Mesenchymal stem cell (in vitro differentiated cells and primary cell): ENCODE measurements at places on chromosomes 16 and 17.

DNA sequence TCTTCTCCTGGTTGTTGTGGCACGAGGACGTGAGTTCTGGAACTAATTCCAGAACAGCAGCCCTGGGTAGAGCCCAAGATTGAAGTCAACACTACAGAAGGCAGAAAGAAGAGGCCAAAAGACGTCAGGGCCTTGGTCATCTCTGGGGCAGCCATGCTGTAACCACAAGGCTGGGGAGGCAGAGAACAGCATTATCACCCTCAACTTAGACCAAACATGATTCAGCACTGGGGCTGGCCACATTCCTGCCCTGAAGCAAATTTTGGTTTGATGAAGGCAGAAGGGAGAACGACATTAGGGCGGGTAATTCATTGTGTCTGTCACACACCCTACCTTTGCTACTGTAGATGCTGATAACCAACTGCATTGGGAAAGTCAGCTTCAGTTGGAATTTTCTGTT lies 9.7 kb upstream of the ALOX15B start:
- DNase-seq = no peak
- H3K4me3 ChIP-seq = no peak overlapping the region
- no peaks in the 10 kb centered on the region for H3K4me1 ChIP-seq
- peaks cover 36% of the 10 kb centered on the region for H3K27me3 ChIP-seq

GRCh38 chr17:60959696-60960095 lies 282.0 kb downstream of the BCAS3 start:
- H3K27ac ChIP-seq = no peak overlapping the region
- H3K4me3 ChIP-seq = no peak overlapping the region
- H3K27me3 ChIP-seq = no peaks in the 10 kb centered on the region
- peaks cover 1% of the 10 kb centered on the region for H3K4me1 ChIP-seq

- H3K27ac ChIP-seq = no peak overlapping the region
- DNase-seq = no peak
- H3K4me1 ChIP-seq = no peaks in the 10 kb centered on the region
Measured at GRCh38 chr16:78794581-78795250, 695.3 kb downstream of the WWOX start.

DNA sequence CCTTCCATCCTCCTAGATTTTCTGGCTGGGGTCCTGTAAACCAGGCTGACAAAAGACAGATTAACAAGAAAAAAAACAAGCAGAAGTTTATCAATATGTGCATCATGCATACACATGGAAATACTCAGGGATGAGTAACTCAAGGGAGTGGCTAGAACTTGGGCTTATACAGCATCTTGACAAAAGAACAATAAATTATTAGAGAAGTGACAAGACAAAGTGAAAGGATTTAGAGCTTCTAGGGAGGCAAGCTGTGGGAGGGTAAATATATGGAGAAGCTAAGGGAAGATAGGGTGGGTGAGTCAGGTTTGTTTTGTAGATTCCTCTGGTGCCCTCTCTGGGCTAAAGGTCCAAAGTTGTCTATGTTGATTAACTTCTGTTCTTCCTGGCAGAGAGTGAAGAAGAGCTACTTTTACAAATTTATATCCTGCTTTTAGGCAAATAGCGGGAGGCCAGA lies 48.0 kb upstream of the NDRG4 start:
- H3K4me3 ChIP-seq = no peak overlapping the region
- H3K36me3 ChIP-seq = no peaks in the 10 kb centered on the region
- H3K4me1 ChIP-seq = no peaks in the 10 kb centered on the region
- H3K27ac ChIP-seq = no peak overlapping the region

GRCh38 chr17:59914274-59914854 lies 21.4 kb downstream of the RPS6KB1 start:
- no peak overlapping the region for H3K4me3 ChIP-seq
- H3K36me3 ChIP-seq = peaks cover 26% of the 10 kb centered on the region
- H3K27me3 ChIP-seq = no peaks in the 10 kb centered on the region
- H3K27ac ChIP-seq = no peak overlapping the region
- DNase-seq = peak; percentile 59
- H3K4me1 ChIP-seq = no peaks in the 10 kb centered on the region

DNA sequence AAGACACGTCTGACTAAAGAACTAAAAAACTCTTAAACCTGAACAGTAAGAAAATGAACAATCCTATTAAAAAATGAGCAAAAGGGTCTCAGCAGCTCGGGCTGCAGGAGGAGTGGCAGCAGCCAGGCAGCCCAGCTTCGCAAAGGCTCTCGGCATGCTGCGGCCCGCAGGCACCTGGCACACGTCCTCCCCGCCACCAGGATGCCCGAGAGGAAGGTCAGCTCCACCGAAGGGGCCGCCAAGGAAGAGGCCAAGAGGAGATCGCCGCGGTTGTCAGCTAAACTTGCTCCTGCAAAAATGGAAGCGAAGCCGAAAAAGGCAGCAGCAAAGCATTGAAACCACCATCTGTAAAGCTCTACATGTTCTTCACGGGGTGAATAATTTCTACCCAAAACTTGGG lies 173.5 kb downstream of the BCAS3 start:
- H3K4me3 ChIP-seq = no peak overlapping the region
- no peaks in the 10 kb centered on the region for H3K27me3 ChIP-seq
- no peak for DNase-seq
- peaks cover 1% of the 10 kb centered on the region for H3K4me1 ChIP-seq

- H3K4me3 ChIP-seq = no peak overlapping the region
- peaks cover 2% of the 10 kb centered on the region for H3K4me1 ChIP-seq
- H3K36me3 ChIP-seq = peaks cover 18% of the 10 kb centered on the region
- H3K27ac ChIP-seq = no peak overlapping the region
- DNase-seq = no peak
- H3K27me3 ChIP-seq = no peaks in the 10 kb centered on the region
Measured at GRCh38 chr17:247767-248166, 66.3 kb upstream of the DOC2B start.
